ENCODE measurements at places on chromosomes 2 and 18.

DNA sequence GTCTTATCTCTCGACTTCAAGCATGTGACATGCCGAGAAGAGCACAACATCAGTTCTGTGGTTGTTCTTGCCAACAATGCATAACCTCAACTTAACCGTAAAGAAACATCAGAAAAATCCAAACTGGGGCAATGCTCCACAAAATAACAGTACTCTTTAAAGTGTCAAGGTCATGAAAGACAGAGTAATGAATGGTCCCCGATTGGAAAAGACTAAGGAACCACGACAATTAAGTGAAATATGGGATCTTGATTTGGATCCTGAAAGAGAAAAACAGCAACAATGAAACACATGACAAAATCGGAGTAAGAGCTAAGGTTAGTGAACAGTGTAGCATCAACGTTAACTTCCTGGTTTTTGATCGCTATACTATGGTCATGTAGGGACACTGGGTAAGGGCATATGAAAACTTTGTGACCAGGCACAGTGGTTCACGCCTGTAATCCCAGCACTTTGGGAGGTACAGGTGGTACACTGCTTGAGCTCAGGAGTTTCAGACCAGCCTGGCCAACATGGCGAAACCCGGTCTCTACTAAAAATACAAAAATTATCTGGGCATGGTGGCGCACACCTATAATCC is 55.2 kb downstream of the UNC50 start:
- DNase-seq = no peak

DNA sequence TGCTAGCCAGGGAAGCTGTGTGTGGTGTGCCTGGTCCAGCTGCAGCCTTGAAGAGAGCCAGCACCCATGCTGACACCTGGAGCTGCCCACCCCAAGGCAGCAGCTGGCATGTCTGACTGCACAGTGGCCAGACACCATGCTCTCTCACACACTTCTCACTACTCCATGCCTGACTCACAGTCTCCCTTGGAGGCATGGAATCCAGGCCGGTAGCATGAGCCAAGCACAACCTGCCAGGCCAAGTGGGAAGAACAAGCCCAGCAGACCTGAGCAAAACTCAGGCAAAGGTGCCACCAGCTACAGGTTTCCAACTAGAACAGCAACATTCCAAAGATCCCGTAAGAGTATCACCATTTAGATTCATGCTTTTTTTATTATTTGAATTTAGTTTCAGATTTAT is 625.3 kb upstream of the LRRTM4 start:
- no peak for DNase-seq

DNA sequence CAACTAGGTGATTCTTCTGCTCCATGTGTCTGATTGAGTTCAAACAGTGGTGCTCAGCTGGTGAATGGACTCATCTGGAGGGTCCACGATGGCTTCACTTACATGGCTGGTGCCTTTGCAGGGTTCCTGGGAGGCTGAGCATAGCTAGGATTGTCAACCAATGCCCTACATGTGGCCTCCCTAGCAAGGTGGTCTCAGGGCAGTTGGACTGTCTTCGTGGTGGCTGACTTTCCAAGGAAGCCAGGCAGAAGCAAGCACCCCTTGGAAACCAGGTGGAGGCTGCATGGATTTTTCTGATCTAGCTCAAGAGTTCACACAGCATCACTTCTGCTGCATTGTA is 6.8 kb downstream of the IL1R2 start:
- no peak for DNase-seq

GRCh38 chr18:21454725-21455124 is 145.8 kb downstream of the ESCO1 start:
- no peak for DNase-seq

Measured in activated naive CD4-positive, alpha-beta T cell treated with anti-CD3 and anti-CD28 coated beads, Interleukin-2, amount 50 U/mL, for 16 hours (primary cell).